Foreskin keratinocyte (primary cell): ENCODE measurements at places on chromosomes 11 and 22.

DNA sequence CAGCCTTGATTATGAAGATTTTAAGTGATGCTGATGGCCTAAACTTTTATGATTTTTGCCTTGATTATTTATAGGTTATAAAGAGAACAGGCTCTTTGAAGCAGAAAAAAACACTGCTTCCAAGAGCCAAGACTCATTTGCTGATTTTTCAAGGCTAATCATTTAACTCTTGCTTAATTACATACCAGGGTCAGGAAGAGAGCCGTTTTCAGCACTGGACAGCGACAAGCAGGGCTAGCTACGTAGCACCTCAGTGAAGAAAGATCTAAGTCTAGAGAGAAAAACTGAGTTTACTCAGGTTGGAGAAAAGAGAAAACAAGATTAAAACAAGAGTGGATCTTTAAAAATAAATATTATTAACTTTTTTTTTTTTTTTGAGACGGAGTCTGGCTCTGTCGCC, 615.4 kb upstream of the B3GAT1 start:
- peak; percentile 14 for DNase-seq

DNA sequence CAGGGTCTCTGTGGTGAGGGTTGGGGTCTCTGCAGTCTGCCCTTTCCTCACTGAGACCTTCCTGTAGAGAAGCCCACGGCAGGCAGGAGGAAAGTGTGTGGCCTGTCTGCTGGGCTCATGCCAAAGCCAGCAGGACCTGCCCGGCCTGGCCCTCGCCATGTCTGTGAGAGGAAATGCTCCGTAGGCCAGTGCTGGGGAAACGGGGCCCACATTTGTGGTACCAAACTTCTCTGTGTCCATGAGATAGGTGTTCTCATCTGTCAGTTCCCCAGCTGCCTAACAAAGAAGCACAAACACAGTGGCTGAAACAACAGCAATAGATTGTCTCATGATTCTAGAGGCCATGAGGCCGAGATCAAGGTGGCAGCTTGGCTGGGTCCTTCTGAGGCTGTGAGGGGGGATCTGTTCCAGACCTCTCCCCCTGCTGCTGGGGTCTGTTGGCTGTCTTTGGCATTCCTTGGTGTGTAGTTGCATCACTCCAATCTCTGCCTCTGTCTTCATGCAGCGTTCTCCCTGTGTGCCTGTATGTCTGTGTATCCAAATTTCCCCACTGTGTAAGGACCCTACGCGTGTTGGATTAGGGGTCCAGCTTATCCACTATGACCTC, 772.5 kb downstream of the TBC1D22A start:
- no peak for DNase-seq

- DNase-seq = peak; percentile 86
Observed at GRCh38 chr22:36541831-36542411, 13.0 kb upstream of the EIF3D start.

DNA sequence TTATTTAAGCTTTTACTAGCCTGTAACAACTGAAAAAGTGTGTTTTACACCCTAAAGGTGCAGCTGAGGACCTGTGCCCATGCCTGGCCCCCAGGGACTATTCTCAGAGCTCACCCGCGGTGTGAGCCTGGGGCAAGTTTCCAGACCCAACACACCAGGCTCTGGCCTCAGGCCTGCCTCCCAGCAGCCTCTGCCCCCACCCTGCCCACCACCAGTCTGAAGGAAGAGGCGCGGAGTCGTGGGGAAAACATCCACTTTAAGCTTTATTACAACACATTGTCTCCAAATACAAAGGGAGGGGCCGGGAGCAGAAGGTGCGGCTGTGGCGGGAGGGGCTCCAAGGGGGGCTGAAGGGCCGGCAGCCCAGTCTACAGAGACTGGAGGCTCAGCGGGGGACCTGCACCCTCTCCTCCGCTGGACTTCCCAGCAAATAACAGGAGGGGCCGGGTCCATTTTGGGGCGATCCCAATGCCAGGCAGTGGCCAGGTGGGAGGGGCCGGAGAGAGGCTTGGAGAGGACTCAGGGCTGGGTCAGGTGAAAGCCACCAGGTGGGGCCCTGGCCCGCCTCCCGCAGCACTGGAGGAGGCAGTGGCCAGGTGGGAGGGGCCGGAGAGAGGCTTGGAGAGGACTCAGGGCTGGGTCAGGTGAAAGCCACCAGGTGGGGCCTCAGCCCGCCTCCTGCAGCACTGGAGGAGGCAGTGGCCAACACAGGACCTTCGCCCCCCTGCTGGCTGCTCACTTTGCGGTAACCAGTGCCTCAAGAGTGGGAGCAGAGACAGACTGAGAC, 18.1 kb downstream of the DUSP8 start:
- DNase-seq = no peak

- DNase-seq = no peak
Observed at GRCh38 chr11:70552167-70553150, 154.1 kb downstream of the CTTN start.

DNA sequence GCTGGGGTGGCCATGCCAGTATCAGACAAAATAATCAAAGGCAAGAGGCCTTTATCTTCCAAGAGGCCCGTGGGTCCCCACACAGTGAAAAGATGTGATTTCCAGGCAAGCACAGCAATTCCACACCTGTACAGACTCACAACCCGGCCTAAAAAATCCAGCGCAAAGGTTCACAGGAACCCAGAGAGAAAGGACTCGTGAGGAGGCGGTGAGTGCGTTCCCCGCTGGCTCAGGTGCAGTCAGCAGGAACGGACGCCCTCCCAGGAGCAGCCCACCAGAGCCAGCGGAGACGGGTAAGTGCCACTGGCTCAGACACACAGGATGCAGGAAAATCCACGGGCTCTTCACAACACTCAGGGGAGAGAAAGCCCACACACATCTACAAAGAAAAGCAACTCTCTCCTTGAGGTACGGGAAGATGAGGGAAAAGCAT, 4.4 kb downstream of the TOLLIP start:
- DNase-seq = no peak

DNA sequence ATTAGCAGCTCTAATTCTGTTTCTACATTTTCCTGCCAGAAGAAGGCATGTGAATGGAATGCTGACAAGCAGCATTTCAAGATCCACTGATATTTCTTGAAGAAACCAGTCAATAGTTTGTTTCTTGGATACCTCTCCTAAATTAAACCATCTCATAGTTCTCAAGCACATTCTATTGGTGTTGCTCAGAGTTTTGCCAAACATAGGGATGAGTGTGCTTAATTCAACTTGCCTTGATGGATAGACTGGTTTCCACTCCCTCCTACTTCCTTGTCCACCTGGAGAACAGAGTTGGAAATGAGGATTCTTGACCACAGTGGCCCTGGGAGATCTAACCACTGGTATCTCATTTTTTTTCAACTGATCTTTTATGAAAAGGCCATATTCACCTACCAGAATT, 29.8 kb upstream of the DDX10 start:
- peak; percentile 92 for DNase-seq

DNA sequence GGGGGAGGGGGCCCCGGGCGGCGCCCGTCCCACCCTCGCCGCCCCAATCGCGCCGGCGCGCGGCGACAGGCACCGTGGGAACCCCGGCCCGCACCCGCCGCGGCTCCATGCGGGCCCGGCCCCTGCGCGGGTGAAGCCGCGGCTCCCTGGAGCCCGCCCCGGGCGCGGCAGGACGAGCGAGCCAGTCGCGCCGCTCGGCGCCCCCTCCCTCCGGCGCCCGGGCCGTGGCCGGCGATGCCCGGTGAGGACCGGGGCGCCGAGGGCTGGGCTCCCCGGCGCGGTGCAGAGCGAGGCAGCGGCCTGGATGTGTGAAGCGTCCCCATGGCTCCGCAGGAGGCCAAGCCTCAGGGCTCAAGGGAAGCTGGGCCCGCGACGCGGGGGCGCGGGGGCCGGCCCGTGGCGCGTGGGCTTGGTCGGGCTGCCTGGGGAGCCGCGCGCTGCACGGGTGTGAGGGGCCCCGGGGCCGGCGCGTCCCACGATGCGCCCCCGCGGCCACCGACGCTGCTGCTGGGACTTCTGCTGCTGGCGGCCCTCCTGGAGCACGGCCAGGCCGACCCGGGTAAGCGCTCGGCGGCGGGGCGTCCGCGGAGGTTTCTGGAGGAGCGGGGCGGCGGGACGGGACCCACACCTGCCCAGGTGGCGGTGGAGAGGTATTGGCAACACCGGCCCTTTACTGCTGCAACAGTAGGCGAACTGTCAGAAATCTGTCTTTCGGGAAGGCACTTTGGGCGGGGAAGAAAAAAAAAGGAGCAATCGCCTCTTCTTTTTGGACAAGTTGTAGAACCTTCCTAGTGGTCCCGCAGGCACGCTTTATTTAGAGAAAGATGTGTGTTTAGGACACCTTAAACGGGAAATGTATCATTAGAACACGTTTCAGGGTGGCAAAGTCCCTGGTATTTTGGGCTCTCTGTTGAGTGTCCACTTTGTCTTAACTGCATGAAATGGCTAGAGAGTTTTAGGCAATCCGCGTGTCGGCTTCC, 119.4 kb downstream of the HIPK3 start:
- DNase-seq = peak; percentile 21

DNA sequence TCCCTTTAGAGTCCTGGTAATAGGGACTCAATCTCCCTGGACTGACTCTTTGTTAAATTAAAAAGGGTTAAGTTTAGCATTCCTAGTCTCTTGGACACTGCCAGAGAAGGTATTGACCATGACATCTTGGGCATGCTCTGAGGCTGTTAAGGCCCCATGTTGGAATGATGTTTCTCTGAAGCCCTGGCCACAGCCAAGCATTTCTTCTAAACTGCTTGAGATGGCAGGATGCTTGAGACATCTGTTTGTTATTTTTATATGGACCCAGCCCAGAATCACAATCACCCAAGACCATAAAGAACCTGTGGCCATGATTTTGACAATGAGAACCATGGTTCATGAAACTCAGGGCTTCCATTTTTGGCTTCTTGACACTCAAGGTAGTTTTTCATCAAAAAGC, 5.5 kb upstream of the ANKK1 start:
- DNase-seq = no peak

DNA sequence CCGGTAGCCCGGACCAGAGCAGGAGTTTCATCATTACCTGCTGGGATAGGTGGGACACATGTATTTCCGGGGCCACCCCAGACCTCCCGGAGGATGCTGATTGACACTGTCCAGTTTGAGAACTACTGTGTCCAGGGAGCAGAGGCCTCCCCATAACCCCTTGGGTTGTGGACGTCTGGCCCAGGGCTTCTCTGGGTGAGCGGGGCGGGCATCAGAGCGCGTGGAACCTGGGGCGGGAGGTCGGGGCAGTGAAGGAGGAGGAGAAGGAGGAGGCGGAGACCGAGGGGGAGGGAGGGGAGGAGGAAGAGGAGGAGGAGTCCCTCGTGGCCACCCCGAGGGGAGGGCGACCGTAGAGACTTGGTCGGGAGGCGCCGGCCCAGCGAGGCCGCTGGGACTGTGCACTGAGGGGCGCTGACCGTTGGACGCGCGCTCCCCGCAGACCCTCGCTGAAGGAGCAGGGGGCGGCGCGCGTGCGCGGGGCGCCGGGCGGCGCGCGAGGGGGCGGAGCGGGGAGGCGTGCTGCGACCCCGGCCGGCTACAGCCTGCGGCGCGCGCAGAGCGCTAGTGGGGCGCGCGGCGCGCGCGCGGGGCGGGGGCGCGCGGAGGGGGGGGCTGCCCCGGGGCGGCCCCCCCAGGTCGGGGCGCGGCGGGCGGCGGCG, at the start of gene GRK3:
Gene GRK3 (plus strand): TSS at position 356 of the 659 bp plus-strand sequence. CDS start 366 bp downstream, outside the sequence.
- DNase-seq = no peak

- DNase-seq = no peak
Observed at GRCh38 chr11:17864478-17864941, 129.9 kb downstream of the KCNC1 start.

- DNase-seq = no peak
Observed at GRCh38 chr11:69518081-69518950, 36.9 kb downstream of the LINC01488 start.

DNA sequence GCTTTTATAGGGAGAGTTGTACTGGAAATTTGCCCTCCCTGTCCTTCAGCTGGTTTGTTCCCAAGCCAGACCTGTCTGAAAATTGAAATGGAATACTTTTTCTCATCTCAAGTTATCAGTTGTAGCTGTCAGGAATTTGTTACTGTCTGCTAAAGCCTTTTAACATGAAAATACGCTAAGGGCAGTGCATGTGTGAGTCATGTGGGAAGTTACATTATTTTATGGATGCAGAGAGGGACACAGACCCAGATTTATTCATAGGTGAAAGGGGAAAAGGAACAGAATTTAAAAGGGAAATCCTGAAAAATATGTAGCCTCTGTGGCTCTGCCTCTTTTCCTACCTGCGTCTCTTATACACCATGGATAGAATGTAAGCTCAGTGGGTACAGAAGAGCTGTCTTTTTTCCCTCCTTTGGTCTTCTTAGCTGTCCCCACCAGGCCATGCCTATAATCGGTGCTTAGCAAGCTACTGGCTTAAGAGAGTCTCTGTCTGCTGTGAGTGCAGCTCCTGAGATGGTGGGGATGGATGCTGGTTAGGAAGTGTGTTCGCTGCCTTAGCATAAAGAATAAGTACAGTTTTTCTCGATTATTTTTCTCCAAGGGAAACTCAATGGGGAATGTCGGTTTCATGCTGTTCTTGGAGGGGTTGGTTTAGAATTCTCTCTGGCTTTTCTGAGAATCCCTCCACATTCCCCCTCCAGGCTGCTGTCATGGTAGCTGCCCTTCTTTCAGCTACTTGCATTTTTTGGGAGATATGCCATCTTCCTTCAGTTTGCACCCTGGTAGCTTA, 166.8 kb downstream of the TEAD1 start:
- no peak for DNase-seq

DNA sequence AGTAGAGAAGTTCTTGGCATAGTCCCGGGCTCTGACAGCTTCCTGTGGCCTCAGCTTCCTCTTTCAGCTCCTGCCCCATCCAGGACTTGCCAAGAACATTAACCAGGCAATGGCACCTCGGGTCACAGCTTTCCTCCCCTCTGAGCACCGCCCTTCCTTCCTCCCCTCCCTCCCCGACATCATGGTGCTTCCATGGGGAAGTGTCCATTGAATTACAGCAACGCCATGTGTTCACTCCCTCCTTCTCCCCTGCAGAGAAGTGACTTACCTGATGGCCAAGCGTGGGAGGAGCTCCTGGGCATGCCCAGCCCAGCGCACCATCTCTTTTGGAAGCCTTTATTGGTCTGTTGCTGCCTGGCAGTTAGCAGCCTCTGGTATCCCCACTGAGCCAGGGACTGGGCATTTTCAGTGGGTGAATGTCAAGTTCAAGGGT, 25.8 kb upstream of the DAGLA start:
- no peak for DNase-seq

DNA sequence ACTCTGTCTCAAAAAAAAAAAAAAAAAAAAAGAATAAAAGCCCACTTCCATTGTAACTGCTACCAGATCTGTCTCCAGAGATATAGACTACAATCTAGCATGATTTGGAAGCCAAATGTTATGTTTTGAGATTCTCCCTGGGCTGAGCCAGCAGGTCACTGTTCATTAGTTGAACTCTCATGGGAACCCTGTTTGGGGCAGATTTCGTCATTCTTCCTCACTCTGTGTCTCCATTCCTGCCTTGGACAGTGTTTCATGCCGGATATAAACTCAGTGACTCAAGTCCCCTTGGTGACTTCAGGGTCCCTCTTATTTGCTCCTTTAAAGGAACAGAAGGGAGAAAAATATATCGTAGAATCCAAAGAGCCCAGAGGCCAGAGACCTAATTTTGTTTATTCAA, 378.1 kb downstream of the LARGE1 start:
- no peak for DNase-seq

DNA sequence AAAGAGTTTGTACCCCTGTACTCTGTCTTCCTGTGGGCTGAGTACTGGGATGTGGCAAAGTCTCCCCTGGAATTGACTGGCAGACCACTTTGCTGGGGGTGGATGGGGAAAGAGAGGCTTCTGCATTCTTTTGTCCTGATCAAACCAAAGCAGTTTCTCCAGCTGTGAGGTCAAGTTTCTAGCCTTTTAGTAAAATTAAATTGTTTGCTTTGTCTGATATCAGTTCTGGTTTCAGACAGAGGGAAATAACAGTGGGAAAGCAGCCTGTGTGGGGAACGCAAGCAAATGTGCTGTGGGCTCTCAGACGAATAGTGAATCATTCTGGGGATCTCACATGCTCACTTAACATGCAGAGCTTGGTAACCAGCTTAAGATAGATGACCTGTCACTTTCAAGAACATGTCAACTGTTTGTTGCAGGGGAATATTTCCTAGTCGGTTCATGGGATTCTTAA, 151.6 kb downstream of the FAT3 start:
- DNase-seq = no peak
